CD4-positive, CD25-positive, alpha-beta regulatory T cell (primary cell): ENCODE measurements at places on chromosomes 5 and 9. TPM values are rescaled to one million over a fixed set of nuclear protein-coding genes. Genes with fewer than 3 reads are reported as not detected.

The TMOD1 gene
- polyA plus RNA-seq = 8.3 TPM

- no peak for DNase-seq
Measured at GRCh38 chr9:127897193-127897692, 2.2 kb downstream of the ST6GALNAC6 start.

GRCh38 chr5:83441747-83442146, 29.8 kb upstream of the VCAN start:
- DNase-seq = no peak

DNA sequence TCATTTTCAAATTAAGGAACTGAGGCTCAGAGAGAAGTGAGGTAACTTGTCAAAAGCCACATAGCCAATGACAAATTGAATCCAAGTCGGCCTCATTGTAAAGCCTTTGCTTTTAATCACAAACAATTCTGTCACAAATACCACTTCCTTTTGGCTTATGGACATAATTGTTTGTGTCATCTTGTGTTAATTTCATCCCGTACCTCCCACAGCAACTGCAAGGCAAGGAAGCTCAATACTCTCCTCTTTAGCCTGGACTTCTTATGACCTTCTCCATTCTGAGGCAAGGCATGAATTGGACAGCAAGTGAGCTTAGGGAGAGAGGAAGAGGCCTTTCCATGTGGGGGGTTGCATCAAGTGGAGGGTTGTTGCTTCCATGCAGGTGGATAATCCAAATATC, 62.2 kb upstream of the SLC2A8 start:
- no peak for DNase-seq

GRCh38 chr9:21075484-21075883, 2.3 kb downstream of the IFNB1 start:
- no peak for DNase-seq

The ADAMTS16 gene
- not detected for polyA plus RNA-seq

The AFAP1L1 gene
- not detected for polyA plus RNA-seq

GRCh38 chr9:70641631-70642030, 227.2 kb upstream of the KLF9 start:
- no peak for DNase-seq

DNA sequence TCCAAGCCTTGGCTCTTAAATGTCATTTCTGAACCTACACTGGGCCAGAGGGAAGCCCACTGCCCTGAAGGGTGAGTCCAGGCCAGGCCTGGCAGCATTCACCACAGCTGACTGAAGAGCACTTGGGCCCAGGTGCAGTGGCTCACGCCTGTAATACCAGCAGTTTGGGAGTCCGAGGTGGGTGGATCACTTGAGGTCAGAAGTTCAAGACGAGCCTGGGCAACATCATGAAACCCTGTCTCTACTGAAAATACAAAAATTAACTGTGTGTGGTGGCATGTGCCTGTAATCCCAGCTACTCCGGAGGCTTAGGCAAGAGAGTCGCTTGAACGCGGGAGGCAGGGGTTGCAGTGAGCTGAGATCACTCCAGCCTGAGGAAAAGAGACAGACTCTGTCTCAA, 5.1 kb downstream of the CCIN start:
- DNase-seq = no peak

GRCh38 chr5:56148453-56148971, 84.6 kb downstream of the ANKRD55 start:
- DNase-seq = peak; percentile 90

DNA sequence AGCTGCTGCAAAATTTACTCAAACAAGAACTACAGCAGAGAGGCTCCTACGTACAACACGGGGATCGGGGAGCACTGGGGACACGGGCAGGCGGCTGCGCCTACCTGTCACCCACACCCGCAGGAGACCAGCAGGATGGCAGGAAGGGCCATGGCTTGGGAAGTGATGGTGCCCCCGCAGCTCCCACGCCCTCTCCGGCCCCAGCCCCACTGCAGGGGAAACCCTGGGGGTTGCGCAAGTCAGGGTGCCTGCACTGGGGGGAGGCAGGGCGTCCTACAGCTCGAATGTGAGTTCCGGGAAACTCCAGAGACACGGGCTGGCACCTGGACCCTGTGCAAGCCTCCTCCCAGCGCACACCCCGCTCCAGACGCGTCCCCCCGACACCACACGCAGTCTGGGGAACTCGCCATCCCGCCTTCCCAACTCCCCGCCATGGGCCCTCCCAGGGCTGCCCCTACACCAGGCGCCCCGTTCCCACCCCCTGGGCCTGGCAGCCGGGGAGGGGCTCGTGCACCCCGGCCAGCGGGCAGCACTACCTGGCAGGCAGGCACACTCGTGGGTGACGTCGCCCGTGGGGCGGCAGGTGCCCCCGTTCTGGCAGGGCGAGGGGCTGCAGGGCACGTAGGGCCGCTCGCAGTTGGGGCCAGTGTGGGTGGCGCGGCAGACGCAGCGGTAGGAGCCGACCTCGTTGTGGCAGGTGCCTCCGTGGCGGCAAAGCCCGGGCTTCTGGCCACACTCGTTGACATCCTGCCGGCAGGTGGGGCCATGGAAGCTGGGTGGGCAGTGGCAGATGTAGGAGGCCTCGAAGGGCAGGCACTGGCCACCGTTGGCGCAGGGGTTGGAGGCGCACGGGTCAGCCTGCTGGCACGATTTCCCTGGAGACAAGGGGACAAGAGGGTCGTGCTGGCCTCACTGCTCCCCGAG, 23.3 kb downstream of the NOTCH1 start:
- no peak for DNase-seq

DNA sequence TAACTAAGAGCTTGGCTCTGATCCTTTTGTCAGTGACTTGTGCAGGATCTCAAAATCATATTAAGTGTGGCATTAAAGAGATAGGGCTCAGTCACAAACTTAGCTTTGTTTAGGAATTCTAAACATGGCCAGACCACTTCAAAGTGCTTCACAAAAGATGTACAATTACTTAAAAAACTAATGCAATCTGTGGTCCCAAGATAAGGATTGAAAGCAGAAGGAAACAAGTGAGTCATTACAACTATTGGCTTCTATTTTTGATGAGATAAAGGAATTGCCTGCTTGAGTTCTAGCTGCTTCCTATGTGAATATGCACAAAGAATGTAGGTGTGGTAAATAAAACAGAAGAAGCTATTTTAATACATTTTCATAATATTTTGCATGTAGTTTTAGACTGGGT, 44.9 kb upstream of the SLC12A2 start:
- no peak for DNase-seq
